ENCODE measurements at places on chromosomes 6 and 20. TPM values are rescaled to one million over a fixed set of nuclear protein-coding genes. Genes with fewer than 3 reads are reported as not detected.

Gene RAET1E
- not detected for total RNA-seq

Gene OR2B6
- not detected for total RNA-seq

Gene SYCP2L
- 1.8 TPM for total RNA-seq

Gene GLO1
- total RNA-seq = 59.0 TPM

Gene GPX5
- not detected for total RNA-seq

Gene ZSCAN23
- total RNA-seq = 5.6 TPM

Gene SCRT2
- total RNA-seq = not detected

Gene LAMA5
- total RNA-seq = 114 TPM

Gene ZNF292
- 56.7 TPM for total RNA-seq

Gene ME1
- 7.2 TPM for total RNA-seq

Gene TBX18
- total RNA-seq = 8.8 TPM

Gene HSPA1L
- 1.6 TPM for total RNA-seq

Gene MYO6
- 89.5 TPM for total RNA-seq

Gene ZNF512B
- total RNA-seq = 12.7 TPM

Gene F13A1
- 53.3 TPM for total RNA-seq

Gene CST2
- total RNA-seq = not detected

Gene SLC22A16
- total RNA-seq = 2.9 TPM

Gene IPCEF1
- 3.7 TPM for total RNA-seq

Gene KIAA1755
- total RNA-seq = 5.1 TPM

Gene LY6G6C
- not detected for total RNA-seq

Gene HMGCLL1
- total RNA-seq = 3.7 TPM

Measured in breast epithelium (tissue), 4 donors.